CD8-positive, alpha-beta memory T cell (primary cell): ENCODE measurements at places on chromosomes 2 and 18. TPM values are rescaled to one million over a fixed set of nuclear protein-coding genes. Genes with fewer than 3 reads are reported as not detected.

The CELF4 gene
- not detected for total RNA-seq

DNA sequence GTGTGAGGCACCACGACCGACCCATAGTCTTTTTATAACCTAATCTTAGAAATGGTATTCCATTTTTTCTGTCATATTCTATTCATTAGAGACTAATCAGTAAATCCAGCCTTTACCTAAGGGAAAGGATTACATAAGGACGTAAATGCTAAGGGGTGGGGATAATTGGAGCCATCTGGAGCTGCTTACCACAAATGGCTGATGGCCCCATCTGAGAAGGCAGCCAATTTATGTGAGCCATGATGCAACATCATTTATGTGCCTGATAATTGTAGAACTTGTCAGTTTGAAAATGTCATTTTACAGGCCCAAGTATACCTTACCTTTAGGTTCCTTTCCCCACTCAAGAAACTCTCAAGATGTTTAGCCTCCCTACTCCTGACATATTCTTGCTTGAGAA lies 44.0 kb downstream of the ARHGEF33 start:
- no peak for DNase-seq
- H3K4me1 ChIP-seq, result no peaks in the 10 kb centered on the region
- H3K27me3 ChIP-seq, result no peaks in the 10 kb centered on the region
- H3K27ac ChIP-seq, result no peak overlapping the region

- no peak overlapping the region for H3K4me3 ChIP-seq
- no peaks in the 10 kb centered on the region for H3K36me3 ChIP-seq
- no peak overlapping the region for H3K27ac ChIP-seq
- no peak for DNase-seq
- no peaks in the 10 kb centered on the region for H3K27me3 ChIP-seq
These were observed 218.2 kb downstream of the HRH4 start for GRCh38 chr18:24678626-24679025.

DNA sequence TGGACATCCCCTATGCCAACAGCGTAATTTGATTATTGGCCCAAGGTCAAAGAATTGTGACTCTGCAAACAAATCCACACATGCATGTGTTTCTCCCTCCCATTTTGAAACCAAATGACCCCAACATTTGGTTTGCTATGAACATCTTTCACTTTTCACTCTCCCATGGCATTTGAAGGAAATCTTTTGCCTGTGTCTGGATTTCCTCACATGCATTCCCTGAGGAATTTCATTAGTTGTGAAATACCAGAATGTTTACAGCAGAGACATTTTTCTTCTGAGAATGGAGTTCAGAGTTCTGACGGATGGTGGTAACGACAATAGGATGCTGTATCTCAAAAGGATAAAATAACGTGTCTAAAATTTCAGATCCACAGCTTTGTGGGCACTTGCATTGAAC lies 60.3 kb upstream of the LMAN1 start:
- H3K36me3 ChIP-seq, result no peaks in the 10 kb centered on the region
- H3K27ac ChIP-seq, result no peak overlapping the region
- H3K27me3 ChIP-seq, result no peaks in the 10 kb centered on the region
- no peaks in the 10 kb centered on the region for H3K4me1 ChIP-seq
- DNase-seq, result no peak

DNA sequence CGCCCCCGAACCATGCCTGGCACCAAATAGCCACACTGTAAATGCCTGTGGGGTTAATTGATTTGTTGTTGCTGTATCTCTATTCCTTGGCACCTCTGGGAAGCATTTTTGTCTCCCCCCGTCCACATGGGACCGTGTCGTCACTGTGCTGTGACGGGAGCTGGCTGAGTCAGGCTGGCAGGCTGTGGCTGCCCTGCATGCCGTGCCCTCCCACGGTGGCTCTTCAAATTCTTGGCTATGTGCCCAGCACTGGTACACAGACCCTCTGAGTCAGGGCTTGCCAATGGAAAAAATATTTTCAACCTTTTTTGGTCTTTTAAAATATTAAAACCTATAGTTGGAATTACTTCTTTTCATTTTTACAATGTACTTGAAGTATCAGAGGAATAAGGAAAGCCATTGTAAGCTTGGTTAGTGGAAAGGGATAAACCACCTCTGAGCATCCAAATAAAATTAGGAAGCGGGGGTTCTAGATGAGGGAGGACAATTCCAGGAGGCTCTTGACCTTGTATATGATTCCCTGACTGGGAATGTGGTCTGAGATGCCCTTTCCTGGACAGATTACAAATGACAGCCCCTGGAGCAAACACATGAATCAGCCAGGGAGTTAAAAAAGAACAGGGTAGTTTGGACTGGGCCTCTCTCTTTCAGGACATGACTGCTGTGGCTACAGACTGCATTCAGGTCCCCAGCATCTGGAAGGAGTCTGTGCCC lies 59.4 kb downstream of the DGKD start:
- no peak overlapping the region for H3K4me3 ChIP-seq
- no peaks in the 10 kb centered on the region for H3K27me3 ChIP-seq
- no peak overlapping the region for H3K27ac ChIP-seq

GRCh38 chr2:125471963-125472362 lies 1184.0 kb upstream of the GYPC start:
- no peak overlapping the region for H3K27ac ChIP-seq
- H3K36me3 ChIP-seq, result no peaks in the 10 kb centered on the region
- DNase-seq, result no peak
- H3K27me3 ChIP-seq, result no peaks in the 10 kb centered on the region
- no peak overlapping the region for H3K4me3 ChIP-seq
- H3K4me1 ChIP-seq, result no peaks in the 10 kb centered on the region

- peaks cover 67% of the 10 kb centered on the region for H3K4me1 ChIP-seq
- peak overlapping the region; percentile 67 for H3K27ac ChIP-seq
- no peaks in the 10 kb centered on the region for H3K36me3 ChIP-seq
- no peaks in the 10 kb centered on the region for H3K27me3 ChIP-seq
These were observed 33.2 kb upstream of the FOSL2 start for GRCh38 chr2:28359222-28360057.

DNA sequence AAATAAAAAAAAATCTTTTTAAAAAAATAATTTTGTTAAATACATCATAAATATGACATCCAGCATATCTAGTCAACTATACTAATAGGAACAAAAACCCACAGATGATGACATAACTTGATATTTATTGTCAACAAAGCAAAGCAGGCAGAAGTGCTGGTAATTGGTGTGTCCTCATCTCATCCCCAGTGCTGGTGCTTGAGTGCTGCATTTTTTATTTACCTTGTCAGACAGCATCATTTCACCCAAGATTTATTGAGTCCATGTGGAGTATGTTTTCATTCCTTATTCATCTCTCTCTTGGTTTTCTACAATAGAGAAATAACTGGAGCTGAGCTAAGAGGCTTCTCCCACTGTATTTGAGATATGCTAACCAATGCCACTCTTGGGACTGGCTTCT lies 191.6 kb upstream of the SLC14A2 start:
- no peak overlapping the region for H3K4me3 ChIP-seq
- H3K27ac ChIP-seq, result no peak overlapping the region
- no peaks in the 10 kb centered on the region for H3K36me3 ChIP-seq
- no peaks in the 10 kb centered on the region for H3K27me3 ChIP-seq
- DNase-seq, result no peak
- no peaks in the 10 kb centered on the region for H3K4me1 ChIP-seq

- H3K27me3 ChIP-seq, result peaks cover 6% of the 10 kb centered on the region
- no peak overlapping the region for H3K4me3 ChIP-seq
- no peaks in the 10 kb centered on the region for H3K36me3 ChIP-seq
- H3K27ac ChIP-seq, result no peak overlapping the region
These were observed 36.8 kb downstream of the MOGAT1 start for GRCh38 chr2:222708274-222708710.

DNA sequence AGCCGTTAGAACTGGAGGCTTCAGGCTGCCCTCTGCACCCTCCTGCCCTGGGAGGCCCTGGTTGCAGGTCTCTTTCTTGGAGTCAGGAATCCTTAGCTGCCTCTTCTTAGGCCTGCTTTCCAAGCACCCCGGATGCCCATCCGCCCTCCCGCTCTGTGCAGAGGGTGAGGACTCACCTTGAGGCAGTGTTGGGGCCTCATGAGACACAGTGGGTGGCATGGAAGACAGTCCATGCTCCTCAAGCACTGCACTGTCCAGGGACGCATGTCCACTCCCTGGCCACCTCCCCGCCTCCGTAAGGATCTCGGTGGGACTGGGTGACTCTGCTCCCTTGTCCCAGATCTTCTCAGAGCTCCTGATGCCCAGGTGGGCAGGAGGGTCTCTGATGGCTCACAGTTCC lies 5.7 kb upstream of the TRAF3IP1 start:
- no peak overlapping the region for H3K27ac ChIP-seq
- H3K27me3 ChIP-seq, result no peaks in the 10 kb centered on the region
- H3K4me1 ChIP-seq, result peaks cover 4% of the 10 kb centered on the region
- H3K4me3 ChIP-seq, result no peak overlapping the region
- no peak for DNase-seq

- no peaks in the 10 kb centered on the region for H3K36me3 ChIP-seq
- no peak overlapping the region for H3K4me3 ChIP-seq
- peaks cover 50% of the 10 kb centered on the region for H3K27me3 ChIP-seq
- no peak for DNase-seq
- no peak overlapping the region for H3K27ac ChIP-seq
- H3K4me1 ChIP-seq, result no peaks in the 10 kb centered on the region
These were observed 2.0 kb upstream of the EN1 start for GRCh38 chr2:118849226-118850167.

- no peak overlapping the region for H3K4me3 ChIP-seq
- no peaks in the 10 kb centered on the region for H3K36me3 ChIP-seq
- H3K27ac ChIP-seq, result no peak overlapping the region
These were observed 50.2 kb upstream of the MRPL33 start for GRCh38 chr2:27721335-27721734.

DNA sequence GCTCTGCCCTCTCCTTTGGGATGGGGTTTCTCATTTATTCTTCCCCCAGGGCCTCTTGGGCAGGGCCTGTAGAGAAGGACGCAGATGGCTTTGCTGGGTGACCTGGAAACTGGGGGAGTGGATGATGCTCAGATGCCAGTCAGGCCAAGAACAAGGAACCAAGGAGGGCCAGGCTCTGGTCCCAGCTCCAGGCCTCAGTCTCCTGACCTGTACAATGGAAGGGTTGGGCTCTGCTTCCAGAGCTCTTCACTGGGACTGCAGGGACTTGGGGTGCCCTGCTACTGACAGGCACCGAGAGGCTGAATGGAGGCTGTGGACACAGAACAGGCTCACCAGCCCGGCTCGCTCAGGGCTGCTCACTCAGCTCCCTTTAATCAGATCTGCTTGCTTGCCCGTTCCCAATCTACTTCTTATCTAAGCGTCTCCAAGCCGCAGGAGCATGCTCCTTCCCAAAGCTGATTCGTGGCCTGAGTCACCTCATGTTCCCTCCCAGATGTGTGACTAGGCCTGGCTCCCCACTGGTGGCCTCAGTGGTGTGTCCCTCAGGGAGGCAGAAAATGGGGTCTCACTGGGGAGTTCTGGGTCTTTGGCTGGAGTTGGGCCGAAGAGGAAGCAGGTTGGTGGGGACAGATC lies 82.6 kb upstream of the ODC1 start:
- no peak for DNase-seq
- H3K4me3 ChIP-seq, result no peak overlapping the region
- no peaks in the 10 kb centered on the region for H3K27me3 ChIP-seq
- no peaks in the 10 kb centered on the region for H3K36me3 ChIP-seq

- no peak overlapping the region for H3K4me3 ChIP-seq
- H3K27ac ChIP-seq, result no peak overlapping the region
- H3K4me1 ChIP-seq, result peaks cover 35% of the 10 kb centered on the region
- no peaks in the 10 kb centered on the region for H3K36me3 ChIP-seq
- DNase-seq, result no peak
- no peaks in the 10 kb centered on the region for H3K27me3 ChIP-seq
These were observed 75.7 kb downstream of the RBMS1 start for GRCh38 chr2:160417745-160418397.

DNA sequence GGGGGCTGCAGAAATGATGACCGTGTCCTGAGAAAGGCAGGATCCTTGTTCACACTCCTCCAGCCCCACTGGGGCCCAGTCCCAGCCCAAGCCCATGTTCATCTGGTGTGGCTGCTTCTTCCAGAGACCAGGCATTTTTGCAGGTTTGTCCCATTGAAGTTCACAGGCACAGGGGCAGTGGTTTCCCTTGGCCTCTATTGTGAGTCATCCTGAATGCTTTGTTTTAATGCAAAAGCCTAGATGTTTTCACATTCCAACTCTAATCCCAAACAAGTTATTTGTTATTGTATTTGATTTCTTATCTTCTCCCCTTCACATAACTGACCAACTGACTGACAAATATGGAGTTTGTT lies 426.4 kb upstream of the ID2 start:
- no peaks in the 10 kb centered on the region for H3K27me3 ChIP-seq
- H3K27ac ChIP-seq, result no peak overlapping the region
- H3K4me1 ChIP-seq, result no peaks in the 10 kb centered on the region
- no peak overlapping the region for H3K4me3 ChIP-seq
- no peaks in the 10 kb centered on the region for H3K36me3 ChIP-seq
- no peak for DNase-seq

The CRYBA2 gene
- total RNA-seq, result not detected

The DES gene
- not detected for total RNA-seq

DNA sequence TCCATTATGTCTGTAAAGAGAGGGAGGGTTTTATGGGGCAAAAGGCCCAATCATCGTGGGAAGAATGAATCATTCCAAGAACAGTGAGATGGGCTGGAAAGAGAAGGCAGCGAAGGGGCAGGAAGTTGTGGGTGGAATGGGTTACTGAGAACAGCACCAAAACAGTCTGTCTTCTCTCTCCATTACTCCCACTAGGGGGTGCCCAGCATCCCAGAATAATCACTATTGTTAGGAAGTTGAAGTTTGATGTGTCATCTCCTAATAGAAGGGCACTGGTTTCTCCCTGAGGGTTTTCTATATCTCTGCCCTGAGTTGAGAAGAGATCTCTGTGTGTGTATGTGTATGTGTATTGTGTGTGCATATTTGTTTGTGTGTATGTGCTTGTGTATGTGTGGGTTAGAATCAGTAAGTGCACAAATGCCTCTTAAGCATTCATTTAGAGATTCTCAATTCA lies 76.6 kb upstream of the MAP4K3 start:
- no peak overlapping the region for H3K4me3 ChIP-seq
- DNase-seq, result no peak
- H3K27me3 ChIP-seq, result no peaks in the 10 kb centered on the region
- H3K27ac ChIP-seq, result no peak overlapping the region
- H3K36me3 ChIP-seq, result no peaks in the 10 kb centered on the region

- no peak overlapping the region for H3K4me3 ChIP-seq
- no peaks in the 10 kb centered on the region for H3K36me3 ChIP-seq
- no peak overlapping the region for H3K27ac ChIP-seq
- H3K27me3 ChIP-seq, result no peaks in the 10 kb centered on the region
- H3K4me1 ChIP-seq, result no peaks in the 10 kb centered on the region
- no peak for DNase-seq
These were observed 67.4 kb upstream of the TXNDC2 start for GRCh38 chr18:9818423-9818734.
